ENCODE measurements at places on chromosomes 2 and 18.

DNA sequence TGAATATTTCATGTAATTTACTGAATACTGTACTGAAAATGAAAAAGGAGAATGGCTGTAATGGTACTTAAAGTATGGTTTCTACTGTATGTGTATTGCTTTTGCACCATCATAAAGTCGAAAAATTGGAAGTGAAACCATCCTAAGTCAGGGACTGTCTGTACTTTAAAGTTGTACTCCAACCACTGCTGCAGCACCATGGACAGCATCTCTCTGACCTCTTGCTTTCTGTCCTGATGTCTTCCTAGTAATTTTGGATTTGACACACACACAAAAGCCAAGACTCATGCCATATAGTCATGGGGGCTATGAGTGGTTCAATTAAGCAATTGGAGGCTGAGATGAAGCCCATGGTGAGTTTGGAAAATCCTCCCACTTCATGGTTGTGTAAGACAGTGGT is 256.3 kb upstream of the PKDCC start:
- peak; percentile 45 for DNase-seq

- DNase-seq = no peak
These were observed 1877.7 kb upstream of the LRRTM1 start for GRCh38 chr2:82182270-82182669.

GRCh38 chr2:27407798-27408491 is 1.4 kb downstream of the PPM1G start:
- peak; percentile 58 for DNase-seq

GRCh38 chr18:43507842-43508481 is 230.7 kb upstream of the SYT4 start:
- no peak for DNase-seq

- peak; percentile 18 for DNase-seq
These were observed 83.3 kb downstream of the ZCCHC2 start for GRCh38 chr18:62606106-62606505.

GRCh38 chr2:105541189-105542050 is 142.6 kb upstream of the FHL2 start:
- DNase-seq = no peak

DNA sequence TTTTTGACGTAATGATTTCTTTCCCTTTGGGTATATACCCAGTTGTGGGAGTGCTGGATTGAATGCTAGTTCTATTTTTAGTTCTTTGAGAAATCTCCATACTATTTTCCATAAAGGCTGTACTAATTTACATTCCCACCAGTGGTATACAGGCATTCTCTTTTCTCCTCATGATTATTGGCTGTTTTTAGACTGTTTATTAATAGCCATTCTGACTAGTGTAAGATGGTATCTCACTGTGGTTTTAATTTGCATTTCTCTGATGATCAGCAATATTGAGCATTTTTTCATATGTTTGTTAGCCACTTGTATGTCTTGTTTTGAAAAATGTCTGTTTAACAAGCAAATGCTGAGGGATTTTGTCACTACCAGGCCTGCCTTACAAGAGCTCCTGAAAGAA is 9.2 kb upstream of the CD28 start:
- DNase-seq = no peak

DNA sequence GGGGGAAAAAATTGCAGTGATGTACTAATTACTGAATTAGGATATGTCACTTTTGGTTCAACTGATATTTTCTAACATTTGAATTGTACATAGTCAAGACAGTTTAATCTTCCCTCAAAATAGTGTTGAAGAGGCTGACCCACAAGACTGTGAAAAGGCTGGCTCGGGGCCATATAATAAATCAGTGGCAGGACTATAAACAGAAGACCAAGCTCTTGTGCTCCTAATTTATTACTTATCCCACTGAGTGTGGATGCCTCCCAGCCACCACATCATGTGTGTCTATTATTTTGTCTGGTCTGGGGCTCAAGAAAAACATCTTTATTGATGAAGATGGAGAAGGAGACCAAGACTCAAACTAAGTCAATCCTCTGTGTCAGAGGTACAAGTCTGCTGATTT is 64.4 kb downstream of the PLEKHM3 start:
- DNase-seq = no peak

DNA sequence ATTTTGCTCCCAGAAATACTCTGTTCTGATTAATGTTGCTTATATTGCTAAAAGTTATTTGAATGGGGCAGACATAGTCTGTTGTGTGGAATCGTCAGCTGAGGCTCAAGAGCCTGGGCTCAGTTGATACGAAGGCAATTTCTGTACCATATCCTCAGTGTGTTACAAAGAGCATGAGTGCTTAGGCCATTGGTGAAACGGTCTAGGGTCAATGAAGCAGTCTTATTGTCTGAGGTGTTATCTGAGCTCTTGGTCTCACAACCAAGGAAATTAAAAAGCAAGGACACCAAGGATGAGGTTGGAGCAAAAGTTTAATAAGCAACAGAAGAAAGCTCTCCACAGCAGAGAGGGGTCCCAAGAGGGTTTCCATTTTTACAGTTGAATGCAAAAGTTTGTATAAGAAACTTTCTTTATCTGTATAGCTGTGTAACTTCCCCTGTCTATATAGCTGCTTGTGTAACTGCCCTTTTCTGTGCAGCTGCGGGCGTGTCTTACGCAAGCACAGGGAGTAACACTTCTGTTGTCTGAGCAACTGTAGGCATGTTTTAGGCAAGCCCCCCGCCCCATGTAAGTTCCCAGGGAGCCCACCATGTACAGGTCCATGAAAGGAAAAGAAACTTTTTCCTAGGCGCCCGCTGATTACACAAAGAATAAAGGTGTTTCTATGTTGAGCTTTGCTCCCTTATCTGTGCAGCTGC is 40.6 kb upstream of the DSC1 start:
- no peak for DNase-seq

DNA sequence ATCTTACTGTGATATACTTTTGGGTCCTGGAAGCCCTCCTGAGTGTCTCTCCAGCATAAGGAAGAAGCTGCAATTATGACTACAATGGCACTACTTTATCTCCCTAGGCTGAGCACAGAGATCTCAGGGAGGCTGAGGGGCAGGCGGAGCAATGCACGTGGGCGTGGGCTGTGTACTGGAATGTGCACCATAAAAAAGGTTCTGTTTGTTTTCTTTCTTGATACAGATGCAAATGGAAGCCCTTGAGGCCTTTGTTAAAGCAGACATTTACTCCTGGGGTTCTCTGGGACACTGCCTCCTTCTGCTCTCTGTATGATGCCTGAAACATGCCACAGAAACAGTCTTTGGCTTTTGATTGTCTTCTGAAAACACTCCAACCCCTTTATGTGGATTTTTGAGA is 79.1 kb upstream of the DLX2 start:
- DNase-seq = peak; percentile 28

DNA sequence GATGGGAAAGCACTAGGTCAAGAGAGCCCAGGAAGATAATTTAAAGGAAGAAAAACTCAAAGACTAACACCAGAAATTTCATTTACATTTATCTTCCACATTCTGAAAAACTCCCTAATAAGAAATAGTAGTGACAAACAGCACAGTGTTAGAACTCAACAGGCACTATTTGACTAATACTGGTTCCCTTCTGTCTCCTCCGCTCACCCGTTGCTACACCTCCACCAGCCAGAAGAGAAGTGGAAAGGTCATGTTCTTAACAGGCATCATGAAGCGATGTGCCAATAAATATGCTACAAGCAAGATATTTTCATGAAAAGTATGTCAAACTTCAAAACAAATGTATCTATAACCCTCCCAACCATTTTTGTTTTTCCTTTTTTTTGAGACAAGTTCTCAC is 5.7 kb downstream of the ROCK1 start:
- DNase-seq = no peak

- no peak for DNase-seq
These were observed 89.2 kb downstream of the PLCL1 start for GRCh38 chr2:197893403-197894177.

DNA sequence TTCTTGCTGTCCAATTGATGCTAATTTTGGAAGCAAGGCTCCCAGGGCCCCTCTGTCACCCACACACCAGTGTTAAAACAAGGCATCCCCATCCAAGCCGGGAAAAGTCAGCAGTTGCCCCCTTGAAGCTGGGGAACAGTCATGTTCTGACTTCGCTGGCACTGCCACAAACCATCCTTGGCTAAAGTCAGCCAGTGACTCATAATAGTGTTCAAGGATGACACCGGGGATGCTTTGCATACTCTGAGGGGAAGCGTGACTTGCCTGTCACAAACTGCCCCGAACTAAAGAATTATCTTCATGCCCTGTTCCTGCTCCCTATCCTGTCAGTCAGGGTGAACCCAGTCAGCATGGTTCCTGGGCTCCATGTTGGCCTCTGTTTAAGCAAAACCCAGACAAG is 37.0 kb downstream of the TGFA start:
- DNase-seq = no peak

- DNase-seq = peak; percentile 61
These were observed 74.7 kb downstream of the HNRNPLL start for GRCh38 chr2:38528008-38528442.
